ENCODE measurements at places on chromosomes 6 and 20. TPM values are rescaled to one million over a fixed set of nuclear protein-coding genes. Genes with fewer than 3 reads are reported as not detected.

Gene EMILIN3
- total RNA-seq, result not detected

Gene SLC25A27
- 12.9 TPM for total RNA-seq

Gene FOXQ1
- not detected for total RNA-seq

Gene KCNG1
- 0.19 TPM for total RNA-seq

Gene IRF4
- 6.3 TPM for total RNA-seq

Gene PXDC1
- total RNA-seq, result 133 TPM

Gene FNDC1
- 1.2 TPM for total RNA-seq

Gene PSMA7
- 258 TPM for total RNA-seq

Gene GPR63
- total RNA-seq, result 0.32 TPM

Gene PLCB1
- total RNA-seq, result 16.9 TPM

Gene TULP1
- not detected for total RNA-seq

Gene SLC24A3
- total RNA-seq, result 16.9 TPM

Gene TSPYL1
- total RNA-seq, result 78.2 TPM

Gene TAGAP
- total RNA-seq, result 5.7 TPM

Gene THBS2
- 270 TPM for total RNA-seq

Gene C6orf15
- not detected for total RNA-seq

Gene CPNE5
- total RNA-seq, result 2.8 TPM
